H7 (cell line): ENCODE measurements at places on chromosomes 2 and 18. TPM values are rescaled to one million over a fixed set of nuclear protein-coding genes. Genes with fewer than 3 reads are reported as not detected.

DUSP2 gene
- total RNA-seq = 2.0 and 3.6 TPM in 2 replicates

REG1B gene
- total RNA-seq = not detected in 2 replicates

NETO1 gene
- 9.9 and 15.9 TPM in 2 replicates for total RNA-seq

FZD7 gene
- total RNA-seq = 103 and 114 TPM in 2 replicates

TACR1 gene
- 0.03 TPM in 1 of 2 replicates, not detected in the other for total RNA-seq

KIAA2012 gene
- not detected in 2 replicates for total RNA-seq

STPG4 gene
- not detected in 2 replicates for total RNA-seq

STAT1 gene
- total RNA-seq = 25.7 and 34.1 TPM in 2 replicates

CACNB4 gene
- 0.83 and 1.7 TPM in 2 replicates for total RNA-seq

CDCA7 gene
- 76.6 and 83.8 TPM in 2 replicates for total RNA-seq

CPO gene
- total RNA-seq = 2.4 and 3.9 TPM in 2 replicates

SMYD1 gene
- 0.07 and 0.17 TPM in 2 replicates for total RNA-seq

DGUOK gene
- 80.7 and 82.9 TPM in 2 replicates for total RNA-seq

CDH19 gene
- not detected in 2 replicates for total RNA-seq

ABCG5 gene
- not detected in 2 replicates for total RNA-seq

MORN2 gene
- 6.7 and 7.3 TPM in 2 replicates for total RNA-seq

CRACDL gene
- 0.04 and 0.24 TPM in 2 replicates for total RNA-seq

GKN1 gene
- not detected in 2 replicates for total RNA-seq

GPR45 gene
- total RNA-seq = 0.15 TPM in 1 of 2 replicates, not detected in the other

NCK2 gene
- 69.8 and 80.3 TPM in 2 replicates for total RNA-seq

PARD6G gene
- 4.4 and 6.3 TPM in 2 replicates for total RNA-seq

EMX1 gene
- total RNA-seq = 0.28 and 1.6 TPM in 2 replicates

DES gene
- 14.7 and 18.8 TPM in 2 replicates for total RNA-seq

IL1RN gene
- not detected in 2 replicates for total RNA-seq

TEKT4 gene
- total RNA-seq = not detected in 2 replicates

MYO5B gene
- 2.7 and 3.7 TPM in 2 replicates for total RNA-seq

ECEL1 gene
- 12.5 and 17.2 TPM in 2 replicates for total RNA-seq

OSBPL6 gene
- 8.6 and 9.2 TPM in 2 replicates for total RNA-seq

TCF7L1 gene
- 9.9 and 10.7 TPM in 2 replicates for total RNA-seq

RNF144A gene
- total RNA-seq = 13.6 and 20.6 TPM in 2 replicates

PLEKHH2 gene
- total RNA-seq = 1.4 and 2.1 TPM in 2 replicates

TNS1 gene
- 3.1 and 3.8 TPM in 2 replicates for total RNA-seq

CCDC141 gene
- 0.37 and 1.2 TPM in 2 replicates for total RNA-seq

C1GALT1C1L gene
- total RNA-seq = not detected in 2 replicates

C2orf15 gene
- total RNA-seq = 2.2 and 5.7 TPM in 2 replicates

MROH2A gene
- total RNA-seq = not detected in 2 replicates

FAM228A gene
- total RNA-seq = 0.14 and 0.18 TPM in 2 replicates

IL36A gene
- total RNA-seq = not detected in 2 replicates

ANKRD62 gene
- total RNA-seq = not detected in 2 replicates

ABCG8 gene
- total RNA-seq = not detected in 2 replicates

TMEM185B gene
- 6.7 and 9.9 TPM in 2 replicates for total RNA-seq

COL4A4 gene
- 0.42 and 0.67 TPM in 2 replicates for total RNA-seq

MLPH gene
- 1.1 and 6.1 TPM in 2 replicates for total RNA-seq

IL1RL2 gene
- not detected in 2 replicates for total RNA-seq
